Stimulated activated CD4-positive, alpha-beta T cell treated with anti-CD3 and anti-CD28 coated beads, Interleukin-15, amount 100 ng/mL, for 1 hour (primary cell): ENCODE measurements at places on chromosomes 16 and 17.

GRCh38 chr17:71176331-71176730, 944.5 kb upstream of the SOX9 start:
- no peak for DNase-seq

DNA sequence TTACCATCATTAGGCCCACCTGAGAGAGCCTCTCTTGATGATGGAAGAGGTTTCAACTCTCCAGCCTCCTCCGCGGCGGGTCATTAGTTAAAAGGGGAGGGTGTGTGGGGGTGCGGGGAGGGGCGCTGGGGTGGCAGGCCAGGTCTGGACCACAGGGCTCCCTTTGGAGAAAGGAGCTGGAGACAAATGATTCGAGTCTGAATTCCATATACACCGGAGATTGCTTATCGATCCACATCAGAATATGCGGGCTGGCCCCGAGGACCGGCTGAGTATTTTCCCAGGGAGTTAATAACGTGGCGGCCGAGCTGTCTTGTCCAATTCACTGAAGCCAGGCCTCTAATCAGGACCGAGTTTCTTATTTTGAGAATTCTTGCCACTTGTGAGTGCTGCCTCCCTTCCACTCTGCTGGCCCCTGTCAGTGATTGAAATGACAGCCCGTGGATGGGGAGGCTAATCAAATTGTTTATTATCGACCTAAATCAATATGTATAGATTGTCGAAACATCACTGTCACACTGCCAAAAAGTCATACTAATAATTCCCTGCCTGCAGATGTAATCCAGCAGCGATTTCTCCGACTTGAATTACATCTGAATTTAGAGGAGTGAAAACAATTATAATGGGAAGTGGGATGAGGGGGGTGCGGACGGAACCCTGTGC, 202.7 kb downstream of the SALL1 start:
- no peak for DNase-seq

DNA sequence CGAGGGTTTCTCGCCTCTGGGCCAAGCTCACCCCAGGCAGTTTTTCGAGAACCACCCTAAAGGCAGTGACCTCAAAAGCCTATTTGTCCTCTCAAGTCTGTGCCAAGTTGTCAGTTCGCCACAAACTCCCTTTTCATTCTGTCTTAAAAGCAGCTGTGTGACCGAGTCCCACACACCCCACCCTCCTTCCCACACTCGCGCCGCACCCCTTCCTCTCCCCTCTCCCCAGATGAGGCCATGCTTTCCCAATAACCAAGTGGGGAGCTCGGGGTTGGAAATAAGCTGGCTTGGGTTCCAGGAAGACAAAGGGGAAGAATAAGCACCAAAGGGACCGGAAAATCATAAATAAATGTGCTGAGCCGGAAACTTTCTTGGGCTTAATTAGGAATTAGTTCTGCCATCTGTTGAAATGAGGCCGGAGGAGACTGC, 36.7 kb downstream of the GRIN2C start:
- no peak for DNase-seq

DNA sequence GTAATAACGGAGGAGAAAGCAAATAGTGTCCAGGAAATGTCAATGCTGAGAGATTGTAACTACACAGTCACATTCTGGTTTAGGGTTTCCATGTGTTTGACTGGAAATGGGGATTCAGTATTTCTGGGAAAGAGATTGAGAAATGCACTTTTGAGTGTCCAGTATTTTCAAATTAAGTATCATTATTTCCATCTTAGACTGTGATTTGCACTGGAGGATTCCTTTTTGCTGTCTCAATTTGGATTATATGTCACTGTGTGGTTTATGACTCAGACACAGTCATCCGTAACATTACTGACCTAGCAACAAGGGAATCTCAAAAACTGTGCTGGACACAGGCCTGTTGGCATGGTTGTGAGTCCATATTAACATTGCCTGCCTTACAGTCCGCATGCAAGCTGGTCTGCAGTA, 681.4 kb downstream of the CDH11 start:
- no peak for DNase-seq

DNA sequence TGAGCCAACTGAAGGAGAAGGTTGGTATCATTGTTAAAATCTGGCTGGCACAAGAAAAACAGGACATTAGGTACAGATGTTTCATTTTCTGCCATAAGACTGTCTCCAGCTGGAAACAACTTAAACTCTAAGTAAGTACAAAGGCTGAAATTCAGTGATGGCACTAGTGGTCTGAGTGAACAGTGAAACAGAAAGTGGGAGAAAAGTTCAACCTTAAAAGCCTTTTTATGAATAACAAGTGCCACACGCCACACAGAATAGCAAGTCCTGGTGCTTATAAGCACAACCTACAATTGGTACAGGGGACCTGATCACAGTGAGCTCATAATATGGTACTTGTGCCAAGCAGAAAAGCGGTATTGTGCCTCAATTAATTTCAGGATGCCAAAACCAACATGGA, 56.7 kb downstream of the CEP112 start:
- no peak for DNase-seq

- DNase-seq, result no peak
These were observed 9.2 kb downstream of the NACA2 start for GRCh38 chr17:61581611-61582349.

GRCh38 chr17:80584176-80584905, 39.7 kb downstream of the RPTOR start:
- DNase-seq, result no peak

DNA sequence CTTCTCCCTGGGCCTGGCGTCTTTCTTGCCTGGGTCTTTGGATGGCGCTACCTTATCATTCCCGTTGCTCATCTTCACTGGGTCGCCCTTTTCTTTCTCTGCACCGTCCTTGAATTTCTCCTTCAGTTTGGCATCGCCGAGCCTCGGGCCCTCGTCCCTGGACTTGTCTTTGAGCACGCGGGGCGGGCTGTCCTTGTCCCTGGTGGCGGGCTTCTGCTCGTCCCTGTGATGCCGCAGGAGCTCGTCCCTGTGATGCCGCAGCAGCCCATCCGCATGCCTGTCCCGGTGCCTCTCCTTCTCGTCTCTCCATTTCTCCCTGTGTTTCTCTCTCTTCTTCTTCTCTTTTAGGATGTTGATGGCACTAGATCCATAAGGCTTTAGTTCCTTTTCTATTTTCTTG, 64.3 kb downstream of the ZNF778 start:
- DNase-seq, result no peak

DNA sequence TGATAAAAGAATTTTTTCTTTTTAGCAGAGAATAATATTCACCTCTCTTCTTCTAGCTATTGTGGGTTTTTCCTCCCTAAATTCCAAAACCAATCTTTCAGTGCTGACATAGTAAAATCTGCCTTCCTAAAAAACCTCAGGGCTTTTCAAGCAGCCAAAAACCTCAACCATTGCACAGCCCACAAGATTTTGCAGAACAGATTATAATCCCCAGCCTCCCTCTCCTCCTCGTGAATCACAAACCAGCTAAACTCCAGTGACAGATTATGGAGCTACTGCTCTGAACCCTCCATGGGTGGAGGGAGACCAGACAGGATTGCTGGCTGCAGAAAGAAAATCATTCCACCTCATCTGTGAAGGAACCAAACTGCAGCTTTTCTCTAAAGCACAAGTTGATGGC, 341.6 kb downstream of the SOX9 start:
- no peak for DNase-seq
